NCI-H2081 treated with DMSO at 0.1 percent for 48 hours (cell line): ENCODE measurements at places on chromosomes 1 and 21.

DNA sequence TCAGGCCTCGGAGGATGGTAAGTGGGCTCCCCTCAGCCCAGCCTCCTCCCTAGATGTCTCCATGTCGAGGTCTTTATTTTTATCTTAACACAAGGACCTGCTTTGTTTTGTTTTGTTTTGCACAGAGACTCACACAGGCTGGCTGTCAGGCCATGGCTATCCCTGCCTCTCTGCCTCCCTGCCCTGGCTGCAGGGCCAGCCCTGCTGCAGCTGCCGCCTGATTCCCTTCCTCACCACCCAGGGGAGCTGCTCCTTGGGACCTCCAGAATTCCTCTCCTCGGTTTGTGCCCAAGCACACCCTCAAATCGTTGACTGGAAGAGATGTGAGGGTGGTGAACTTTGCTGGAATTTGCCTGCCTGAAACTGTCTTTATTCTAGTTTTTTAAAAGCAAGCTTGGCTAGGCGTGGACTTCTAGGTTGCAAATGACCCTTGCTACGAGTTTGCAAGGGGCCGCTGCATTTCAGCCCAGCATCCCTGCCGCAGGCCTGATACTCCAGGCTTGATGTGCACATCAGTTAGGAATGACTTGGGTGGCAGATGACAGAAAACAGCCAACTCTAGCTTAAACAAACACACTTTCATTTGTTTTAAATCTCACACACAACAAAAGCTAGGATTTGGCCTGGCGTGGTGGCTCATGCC is 37.1 kb downstream of the WNT9A start:
- DNase-seq: no peak

- DNase-seq: no peak
These were observed 107.7 kb upstream of the ZNHIT6 start for GRCh38 chr1:85815906-85816305.

DNA sequence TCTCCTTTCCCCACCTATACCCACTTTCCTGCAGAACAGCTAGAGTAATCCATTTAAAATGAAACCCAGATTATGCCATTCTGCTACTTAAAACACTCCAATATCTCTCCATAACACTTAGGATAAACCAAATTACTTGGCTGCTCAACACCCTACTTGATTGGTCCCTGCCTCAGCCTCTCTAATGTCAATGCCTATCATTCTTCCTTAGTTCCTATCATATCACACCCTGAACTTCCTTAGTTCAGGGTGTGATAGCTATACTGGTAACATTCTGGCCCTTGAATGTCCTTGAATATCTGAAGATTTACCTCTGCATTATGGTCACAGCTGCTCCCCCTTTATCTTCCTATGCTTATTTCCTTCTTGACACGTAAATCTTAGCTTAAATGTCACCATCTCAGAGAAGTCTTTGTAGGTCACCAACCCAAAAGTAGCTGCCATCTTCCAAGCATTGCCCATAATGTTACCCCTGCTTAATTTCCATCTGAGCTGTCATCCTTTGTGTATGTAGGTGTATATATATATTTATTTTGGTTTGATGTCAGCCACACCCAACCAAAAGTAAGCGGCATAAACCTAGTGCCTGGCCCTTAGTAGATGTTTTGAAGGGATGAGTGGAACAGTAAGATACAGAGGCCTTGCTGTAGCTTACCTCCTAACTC is 379.8 kb downstream of the PTPRC start:
- DNase-seq: no peak

DNA sequence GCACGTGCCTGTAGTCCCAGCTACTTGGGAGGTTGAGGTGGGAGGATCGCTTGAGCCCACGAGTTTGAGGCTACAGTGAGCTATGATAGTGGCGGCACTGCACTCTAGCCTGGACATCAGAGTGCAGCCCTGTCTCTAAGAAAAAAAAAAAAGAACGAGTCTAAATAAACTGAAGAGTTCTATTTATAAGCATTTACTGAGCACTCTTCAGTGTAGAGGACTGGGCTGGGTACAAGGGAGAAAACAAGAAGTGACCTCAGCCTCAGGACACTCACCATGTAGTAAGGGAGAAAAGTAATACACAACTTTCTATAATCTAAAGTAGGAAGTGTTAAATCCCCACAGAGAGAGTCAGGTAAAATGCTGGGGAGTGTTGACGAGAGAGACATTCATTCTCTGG is 35.0 kb downstream of the NAV1 start:
- no peak for DNase-seq

DNA sequence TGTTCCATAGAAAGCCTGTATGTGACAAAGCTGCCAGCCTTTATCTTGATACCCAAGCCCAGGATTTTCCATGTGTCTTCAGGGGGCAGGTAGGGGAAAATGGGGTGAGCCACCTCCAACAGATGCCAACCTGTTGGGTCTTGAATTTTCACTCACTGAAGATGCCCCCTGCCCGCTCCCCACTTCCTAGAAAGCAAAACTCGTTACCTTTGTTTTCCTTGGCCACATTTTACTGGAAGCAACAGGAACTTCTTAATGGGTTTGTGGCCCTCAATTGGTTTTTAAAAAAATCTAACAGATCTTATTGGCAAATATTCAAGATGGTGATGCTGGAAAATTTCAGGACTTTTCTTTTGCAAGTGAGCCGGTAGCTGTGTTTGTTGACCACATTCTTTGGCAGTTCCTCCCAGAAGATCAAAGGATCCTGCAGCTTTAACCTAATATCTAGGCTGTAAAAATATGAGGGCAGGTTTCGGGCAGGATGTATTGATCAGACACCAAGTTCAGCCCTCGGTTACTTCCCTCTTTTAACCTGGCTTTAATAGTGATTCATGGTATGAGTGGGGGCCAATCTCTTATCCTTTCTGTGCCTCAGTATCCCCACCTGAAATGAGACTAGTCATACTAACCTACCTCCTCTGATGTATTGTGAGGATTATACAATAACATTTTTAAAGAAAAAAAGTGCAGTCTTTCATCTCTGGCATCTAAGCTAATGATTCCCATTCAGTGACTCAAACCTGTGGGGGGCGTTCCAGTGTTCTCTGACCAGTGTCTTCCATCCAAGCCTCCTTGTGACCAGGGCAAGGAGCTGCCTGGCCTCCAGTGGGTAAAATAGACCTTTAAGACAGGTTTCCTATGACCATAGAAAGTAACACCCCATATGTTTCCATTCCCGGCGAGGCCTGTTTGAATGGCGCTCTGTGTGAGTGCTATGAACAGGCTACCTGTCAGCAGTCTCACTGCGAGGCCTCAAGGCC is 21.3 kb upstream of the GNPAT start:
- no peak for DNase-seq

- DNase-seq: no peak
These were observed 74.2 kb upstream of the FOXD3 start for GRCh38 chr1:63248216-63248615.

DNA sequence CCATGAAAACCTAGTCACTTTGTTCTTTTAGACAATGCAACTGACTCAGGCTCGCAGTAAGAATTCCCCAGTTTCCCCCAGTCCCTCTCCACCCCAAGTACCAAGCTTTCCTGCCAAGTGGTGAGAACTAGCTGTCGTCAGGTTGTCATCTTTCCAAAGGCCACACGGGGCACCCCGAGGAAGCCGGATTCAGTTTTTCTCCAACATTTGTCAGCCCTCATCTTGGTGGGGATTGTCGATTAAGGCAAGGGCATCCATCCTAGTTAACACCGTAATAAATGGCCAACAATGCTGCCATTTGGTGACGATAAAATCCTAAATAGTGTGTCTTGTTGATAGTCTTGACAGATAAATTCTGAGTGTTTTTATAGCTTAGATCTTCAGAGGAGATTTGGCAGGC is 55.9 kb upstream of the PROX1 start:
- DNase-seq: no peak

DNA sequence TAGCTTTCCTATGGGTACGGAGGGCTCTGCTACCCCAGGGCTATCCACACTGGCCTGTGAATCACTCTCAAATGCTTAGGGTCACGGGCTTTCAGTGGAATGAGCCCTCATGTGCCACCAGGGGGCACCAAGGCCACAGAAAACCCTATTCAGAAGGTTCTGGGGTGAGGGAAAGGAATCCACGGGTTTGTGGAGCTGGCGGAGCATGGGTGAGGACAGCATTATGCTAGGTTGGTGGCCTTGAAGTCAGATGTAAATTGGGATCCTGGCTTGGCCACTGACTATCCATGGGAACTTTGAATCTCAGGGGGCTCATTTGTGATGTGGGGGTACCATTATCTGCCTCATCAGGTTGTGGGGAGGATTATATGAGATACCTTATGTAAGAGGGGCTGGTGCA is 5.1 kb upstream of the LAMTOR5 start:
- no peak for DNase-seq

- no peak for DNase-seq
These were observed 38.0 kb downstream of the NUAK2 start for GRCh38 chr1:205283270-205284147.

DNA sequence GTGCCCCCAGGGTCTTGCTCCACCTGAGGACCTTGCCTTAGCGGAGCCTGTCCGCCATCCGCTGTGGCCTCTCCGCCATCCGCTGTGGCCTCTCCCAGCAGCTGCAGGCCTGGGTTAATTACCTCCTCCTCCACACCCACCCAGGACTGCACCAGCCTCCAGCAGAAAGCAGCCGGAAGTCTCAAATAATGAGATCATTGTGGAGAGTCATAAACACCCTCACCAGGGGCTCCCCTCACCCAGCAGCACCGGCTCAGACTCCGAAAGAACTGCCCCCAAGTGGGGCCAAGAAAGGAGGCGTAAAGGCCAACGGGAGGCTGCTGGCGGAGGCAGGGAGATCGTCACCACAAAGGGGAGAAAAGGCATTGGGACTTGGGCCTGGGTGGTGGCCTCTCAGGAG is 10.7 kb upstream of the GPR153 start:
- DNase-seq: no peak

GRCh38 chr1:160884579-160884978 is 401 bp downstream of the ITLN1 start:
- DNase-seq: no peak

- no peak for DNase-seq
These were observed 3.5 kb upstream of the PTTG1IP start for GRCh38 chr21:44876849-44877575.

DNA sequence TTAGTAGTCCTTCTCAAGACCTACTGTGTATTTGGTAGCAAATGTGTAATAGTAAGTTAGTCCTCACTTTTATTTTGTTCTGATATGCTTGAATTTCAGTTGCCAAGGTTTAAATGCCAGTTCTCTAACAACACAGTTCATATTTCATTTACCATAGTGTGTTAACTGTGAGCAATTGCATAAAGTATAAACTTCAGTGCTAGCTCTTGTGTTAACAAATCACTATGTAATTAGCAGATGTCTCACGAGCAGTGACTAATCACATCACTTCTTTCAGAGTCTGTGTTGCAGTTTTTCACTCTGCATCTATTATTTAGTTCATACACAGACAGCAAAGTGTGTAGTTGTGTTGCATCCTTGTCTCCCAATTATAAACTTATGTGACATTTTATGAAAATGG is 47.8 kb downstream of the ZMYM4 start:
- no peak for DNase-seq

DNA sequence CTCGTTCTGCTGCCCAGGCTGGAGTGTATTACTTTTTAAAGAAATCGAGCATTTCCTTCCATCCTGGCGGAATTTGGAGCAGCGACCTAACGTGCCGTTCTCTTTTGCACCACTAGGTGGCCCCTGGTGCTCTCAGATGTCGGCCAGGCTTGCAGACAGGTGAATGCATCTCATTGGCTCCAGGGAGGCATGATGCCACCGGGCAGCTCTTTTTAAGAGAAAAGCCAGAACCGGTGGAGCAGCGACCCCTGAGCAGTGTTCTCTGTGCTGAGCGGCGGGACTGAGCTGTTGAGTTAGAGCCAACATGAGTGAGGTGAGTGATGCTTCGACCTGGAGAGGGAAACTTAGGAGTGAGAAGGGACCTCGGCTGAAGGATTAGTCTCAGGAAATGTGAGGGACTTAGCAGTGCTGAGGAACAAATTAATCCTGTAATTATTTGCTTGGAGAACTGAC is at the start of gene PCP4:
PCP4 (plus strand) TSS at position 241 of the 453 bp plus-strand sequence; CDS start at position 305, 64 bp downstream.
- peak; percentile 39 for DNase-seq

DNA sequence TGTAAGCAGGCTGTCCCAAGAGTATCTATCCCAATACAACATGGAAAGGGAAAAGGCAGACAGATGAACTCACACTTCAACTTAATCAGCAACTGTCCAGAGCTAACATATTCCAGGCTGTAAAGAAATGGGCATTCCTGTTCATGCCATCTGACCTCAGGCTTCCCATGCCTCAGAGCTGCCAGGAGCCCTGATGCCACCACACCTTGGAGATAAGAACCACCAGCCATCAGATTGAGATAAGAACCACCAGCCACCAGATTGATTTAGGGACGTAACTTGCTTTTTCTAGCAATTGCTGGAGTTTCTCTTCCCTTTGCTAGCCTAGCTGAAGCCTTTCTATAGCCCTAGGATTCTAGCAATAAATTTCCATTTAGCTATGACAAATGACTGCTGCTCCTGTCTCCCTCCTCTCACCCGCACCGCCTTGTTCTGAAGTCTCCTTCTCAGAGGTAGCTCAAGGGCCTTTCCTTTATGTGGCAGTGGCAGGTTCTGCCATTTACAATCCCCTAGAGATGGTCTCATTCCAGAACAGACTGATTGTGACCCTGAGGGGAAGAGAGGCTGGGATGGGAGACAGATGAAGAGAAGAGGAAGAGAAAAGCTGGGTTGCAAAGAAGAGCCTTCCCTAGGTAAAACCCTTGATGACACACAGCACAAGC is 88.0 kb upstream of the CTTNBP2NL start:
- no peak for DNase-seq

- DNase-seq: no peak
These were observed 124.8 kb downstream of the GALNT2 start for GRCh38 chr1:230191855-230192254.

GRCh38 chr21:21439761-21440160 is 441.6 kb downstream of the NCAM2 start:
- DNase-seq: no peak

DNA sequence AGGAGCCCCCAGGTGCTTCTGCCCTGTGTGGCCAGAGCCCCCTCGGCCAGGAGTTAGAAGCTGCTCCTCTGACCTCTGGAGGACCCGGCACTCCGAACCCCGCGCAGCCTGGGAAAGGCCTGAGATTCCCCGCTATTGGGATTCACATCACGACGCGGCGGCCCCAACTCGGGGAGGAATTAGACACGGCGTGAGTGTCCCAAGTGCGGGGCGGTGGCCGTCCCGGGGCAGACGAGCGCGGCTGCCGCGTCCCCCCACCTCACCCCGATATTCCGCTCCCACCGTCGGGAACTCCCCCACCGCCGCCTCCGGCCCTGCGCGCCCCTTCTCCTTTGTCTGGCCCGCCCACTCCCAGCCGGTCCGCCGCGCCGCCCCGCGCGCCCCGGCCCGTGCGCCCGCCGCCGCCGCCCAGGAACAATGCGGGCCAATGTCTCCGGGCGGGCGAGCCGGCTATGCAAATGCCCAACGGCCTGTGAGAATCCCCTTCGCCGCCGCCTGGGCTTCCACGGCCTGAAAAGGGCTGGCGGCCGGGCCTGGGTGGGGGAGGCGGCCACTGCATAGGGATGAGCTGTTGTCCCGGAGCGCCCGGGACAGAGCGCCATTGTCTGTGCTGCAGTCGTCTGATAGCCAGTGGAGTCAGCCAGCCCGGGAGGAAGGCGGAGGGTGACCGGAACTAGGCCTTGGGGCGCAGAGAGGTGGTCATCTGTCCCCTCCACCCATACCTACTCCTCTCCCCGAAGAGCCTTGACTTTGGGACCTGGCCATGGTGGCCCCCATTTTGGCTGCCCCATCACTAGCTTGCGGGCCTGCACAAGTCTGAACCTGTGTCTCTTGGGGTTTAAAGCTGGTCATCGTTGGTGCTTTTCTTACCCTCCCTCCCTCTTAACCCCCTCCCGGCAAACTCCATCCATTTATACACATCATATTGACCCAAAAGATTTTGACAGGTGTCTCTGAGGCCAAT is 19.4 kb downstream of the RHBG start:
- no peak for DNase-seq

- DNase-seq: no peak
These were observed 8.0 kb downstream of the TUT4 start for GRCh38 chr1:52544665-52545525.

- DNase-seq: peak; percentile 28
These were observed 103.6 kb downstream of the KIF26B start for GRCh38 chr1:245258271-245258920.
